Camera-type eye (tissue), 1 donor: ENCODE measurements at places on chromosomes 12 and 14. TPM values are rescaled to one million over a fixed set of nuclear protein-coding genes. Genes with fewer than 3 reads are reported as not detected.

Gene ZNF605
- 25.1 TPM for total RNA-seq

Gene RNASE3
- total RNA-seq: not detected

Gene UNC79
- 13.7 TPM for total RNA-seq

Gene CEBPE
- total RNA-seq: not detected

Gene KLHL33
- 0.99 TPM for total RNA-seq

Gene C3AR1
- 2.0 TPM for total RNA-seq

Gene ATL1
- 34.6 TPM for total RNA-seq

Gene NRIP2
- total RNA-seq: 3.7 TPM

Gene RTN1
- total RNA-seq: 88.2 TPM

Gene IFT81
- total RNA-seq: 54.5 TPM

Gene SPX
- total RNA-seq: 6.8 TPM

Gene TAS2R42
- total RNA-seq: not detected

Gene TC2N
- total RNA-seq: 12.0 TPM

Gene FIGNL2
- 2.2 TPM for total RNA-seq

Gene OR4E2
- total RNA-seq: not detected

Gene AVPR1A
- total RNA-seq: 25.7 TPM

Gene ACSM4
- total RNA-seq: not detected

Gene RBP5
- total RNA-seq: 1.4 TPM

Gene SMCO3
- 7.9 TPM for total RNA-seq

Gene NR4A1
- total RNA-seq: 58.5 TPM

Gene IL23A
- total RNA-seq: 0.71 TPM

Gene KRT77
- total RNA-seq: 1.2 TPM

Gene ASCL1
- 42.0 TPM for total RNA-seq

Gene C1S
- total RNA-seq: 91.4 TPM

Gene CCDC198
- total RNA-seq: not detected

Gene RITA1
- 11.6 TPM for total RNA-seq

Gene RNASE7
- 0.55 TPM for total RNA-seq

Gene LRRC23
- 14.5 TPM for total RNA-seq

Gene PRICKLE1
- total RNA-seq: 21.8 TPM

Gene IFNG-AS1
- 4.9 TPM for total RNA-seq

Gene RNFT2
- 23.0 TPM for total RNA-seq

Gene C12orf50
- total RNA-seq: 0.22 TPM

Gene HDAC7
- 35.2 TPM for total RNA-seq

Gene ZFHX2
- total RNA-seq: 1.6 TPM

Gene MTERF2
- 71.7 TPM for total RNA-seq
